Esophagus (tissue), 2 donors: ENCODE measurements at places on chromosomes 7 and 10. TPM values are rescaled to one million over a fixed set of nuclear protein-coding genes. Genes with fewer than 3 reads are reported as not detected.

Gene OR2A12
- polyA plus RNA-seq: not detected

Gene SPDYE11
- polyA plus RNA-seq: not detected

Gene HOXA5
- polyA plus RNA-seq: 1.7 TPM

Gene ITPRIP
- 34.5 TPM for polyA plus RNA-seq

Gene ARHGAP19
- 3.4 TPM for polyA plus RNA-seq
